NCI-H460 (cell line): ENCODE measurements at places on chromosomes 6 and 20. TPM values are rescaled to one million over a fixed set of nuclear protein-coding genes. Genes with fewer than 3 reads are reported as not detected.

The PLG gene
- total RNA-seq, result not detected in 2 replicates

The HLA-DOA gene
- not detected in 2 replicates for total RNA-seq

The FHL5 gene
- total RNA-seq, result not detected in 2 replicates

DNA sequence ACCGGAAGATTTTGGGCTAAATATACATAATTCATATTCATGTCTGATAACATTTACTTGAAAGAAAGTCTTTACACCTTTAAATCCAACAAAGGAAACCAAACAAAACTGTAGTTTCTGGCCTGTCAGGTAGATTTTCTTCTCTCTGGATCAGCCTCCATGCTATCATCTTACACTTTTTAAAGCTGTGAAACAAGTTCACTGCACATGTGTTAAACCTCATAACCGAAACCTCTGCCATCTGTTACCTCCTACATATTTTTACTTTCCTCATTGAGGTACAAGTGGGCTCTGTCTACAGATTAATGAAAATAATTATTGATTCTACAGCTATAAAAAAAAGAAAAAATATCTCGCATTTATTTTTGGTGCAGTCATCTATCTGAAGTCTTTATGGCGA lies 149.9 kb downstream of the RALGAPA2 start:
- no peak for DNase-seq
